Activated CD4-positive, alpha-beta T cell treated with anti-CD3 and anti-CD28 coated beads, Interleukin-2, amount 10 ng/mL, durations not matched to agents 7 days and 5 days (primary cell): ENCODE measurements at places on chromosomes 12 and 14. TPM values are rescaled to one million over a fixed set of nuclear protein-coding genes. Genes with fewer than 3 reads are reported as not detected.

DNA sequence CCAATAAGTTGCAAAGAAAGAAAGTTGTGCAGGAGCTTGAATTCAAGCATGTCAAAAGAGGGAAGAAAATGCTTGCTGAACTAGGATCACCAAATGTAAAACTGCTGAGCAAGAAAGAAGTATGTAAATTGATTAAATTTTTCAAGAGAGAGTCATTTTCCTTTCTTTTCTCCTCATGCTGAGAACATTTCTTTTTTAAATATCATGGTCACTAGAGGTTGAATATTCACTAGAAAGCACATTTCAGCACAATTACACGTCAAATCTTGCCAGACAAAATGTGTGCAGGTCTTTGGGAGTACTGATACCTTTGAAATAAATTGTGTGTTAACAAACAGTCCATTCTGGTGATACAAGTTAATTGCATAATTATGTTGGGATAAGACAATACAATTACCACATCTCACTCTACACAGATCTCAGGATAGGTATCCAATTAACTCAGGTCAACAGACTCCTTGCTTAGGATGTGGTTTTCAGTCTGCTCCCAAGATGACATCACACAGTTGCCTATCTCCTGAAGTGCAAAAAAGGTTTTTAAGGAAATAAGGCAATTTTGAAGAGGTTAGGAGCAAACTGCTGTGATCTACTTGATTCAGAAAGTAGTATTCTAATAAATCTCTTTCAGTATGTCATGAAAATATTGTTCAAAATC is 862.2 kb downstream of the RPS29 start:
- no peak for DNase-seq

- DNase-seq: no peak
These were observed 7.6 kb downstream of the EXOC3L4 start for GRCh38 chr14:103101963-103102688.

TMTC1 gene
- not detected for total RNA-seq

GRCh38 chr14:90491221-90491885 is 94.5 kb downstream of the CALM1 start:
- no peak for DNase-seq

DNA sequence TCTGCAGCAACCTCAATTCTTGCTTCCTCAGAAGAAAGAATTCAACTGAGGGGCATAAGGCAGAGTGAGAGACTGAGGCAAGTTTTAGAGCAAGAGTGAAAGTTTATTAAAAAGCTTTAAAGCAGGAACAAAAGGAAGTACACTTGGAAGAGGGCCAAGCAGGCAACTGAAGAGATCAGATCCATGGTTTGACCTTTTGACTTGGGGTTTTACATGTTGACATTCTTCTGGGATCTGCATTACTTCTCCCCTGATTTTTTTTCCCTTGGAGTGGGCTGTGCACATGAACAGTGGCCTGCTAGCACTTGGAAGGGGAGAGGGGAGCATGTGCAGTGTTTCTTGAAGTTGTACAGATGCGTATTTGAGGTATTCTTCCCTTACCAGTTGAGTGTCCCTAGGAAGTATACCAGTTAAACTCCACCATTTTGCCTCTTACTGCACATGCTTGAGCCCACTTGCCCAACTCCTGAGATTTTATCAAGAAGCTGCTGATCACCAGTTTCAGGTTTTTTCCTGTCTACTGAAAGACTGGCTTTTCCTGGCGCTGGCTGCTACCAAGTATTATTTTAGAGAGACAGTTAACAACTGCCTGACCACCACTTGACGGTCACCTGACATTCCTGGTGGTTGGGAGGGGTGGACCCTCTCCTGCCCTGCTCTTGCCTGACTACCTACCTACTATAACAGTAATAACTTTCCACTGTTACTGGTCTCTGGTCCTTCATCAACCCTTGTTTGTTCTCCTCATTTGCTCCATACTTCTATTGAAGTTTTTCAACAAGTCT is 26.0 kb upstream of the TMTC2 start:
- DNase-seq: no peak

DNA sequence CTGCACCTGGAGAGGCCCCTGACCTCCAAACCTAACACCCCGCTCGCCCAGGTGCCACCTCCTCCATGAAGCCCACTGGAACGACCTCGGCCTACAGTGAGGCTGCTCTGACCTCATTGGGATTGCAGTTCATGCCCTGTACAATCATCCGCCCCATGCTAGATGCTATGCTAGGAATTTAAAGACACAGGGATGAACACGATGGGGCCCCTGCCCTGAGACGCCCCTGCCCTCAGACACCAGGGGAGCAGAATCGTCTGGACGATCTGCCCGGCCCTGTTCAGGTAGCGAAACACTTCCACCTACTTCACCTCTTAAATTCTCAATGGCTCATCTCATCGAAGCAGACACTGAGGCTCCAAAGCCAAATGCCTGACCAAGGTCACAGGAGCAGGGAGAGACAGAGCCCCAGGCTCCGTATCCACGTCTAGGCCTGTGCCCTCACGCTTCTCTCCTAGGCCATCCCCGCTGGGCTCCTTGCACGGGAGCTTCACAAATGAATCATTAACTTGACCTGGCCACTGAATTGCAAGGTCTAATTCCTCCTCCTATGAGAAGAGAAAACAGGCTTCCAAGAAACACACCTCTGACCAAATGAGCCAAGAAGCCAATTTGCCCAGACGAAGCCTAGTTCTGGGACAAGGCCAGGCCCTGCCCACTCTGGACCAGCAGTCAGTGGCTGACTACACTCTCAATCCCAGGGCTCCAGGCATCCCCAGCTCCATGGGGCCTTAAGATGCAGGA is 35.2 kb downstream of the SCARB1 start:
- no peak for DNase-seq

COX8C gene
- not detected for total RNA-seq

OSGEP gene
- total RNA-seq: 58.5 TPM

GRCh38 chr12:46458500-46459102 is 86.0 kb upstream of the SLC38A2 start:
- no peak for DNase-seq

- no peak for DNase-seq
These were observed 810.8 kb upstream of the ATXN7L3B start for GRCh38 chr12:73726881-73727280.

DNA sequence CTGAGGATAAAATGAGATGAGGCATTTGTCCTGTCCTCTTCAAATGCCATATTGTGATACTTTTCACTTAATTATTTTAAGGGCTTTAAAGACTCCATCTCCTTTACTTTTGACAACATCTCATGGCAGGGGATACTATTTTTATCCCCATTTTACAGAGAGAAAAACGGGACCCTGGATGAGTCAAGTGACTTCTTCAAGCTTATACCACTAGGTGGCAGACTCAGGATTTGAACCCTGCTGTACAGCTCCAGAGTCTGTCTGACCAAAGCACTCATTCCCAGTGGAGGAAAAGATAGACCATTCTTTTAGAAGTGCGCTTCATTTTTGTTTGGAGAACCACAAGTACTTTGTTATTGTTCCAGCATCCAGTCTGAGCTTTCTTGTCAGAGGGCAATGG is 1.7 kb upstream of the SMOC1 start:
- DNase-seq: no peak

DNA sequence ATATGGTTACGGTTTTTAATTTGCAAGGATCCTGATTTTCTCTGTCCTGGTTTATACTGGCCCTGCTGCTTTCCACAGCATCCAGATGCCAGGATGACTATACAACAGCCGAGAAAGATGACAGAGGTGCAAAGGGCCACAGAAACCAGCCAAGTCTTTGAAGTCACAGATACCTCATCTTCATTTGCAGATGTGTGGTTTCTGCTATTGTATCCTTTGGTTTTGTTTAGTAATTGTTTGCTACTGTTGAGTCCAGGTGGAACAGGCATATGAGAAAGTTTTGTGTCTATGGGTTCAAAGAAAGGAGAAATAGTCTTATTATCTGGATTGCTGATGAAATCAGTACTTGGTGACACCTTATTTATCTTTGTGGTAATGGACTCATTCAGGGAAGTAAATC is 17.3 kb upstream of the KLHL42 start:
- DNase-seq: peak; percentile 22

- DNase-seq: no peak
These were observed 107.9 kb upstream of the GZMB start for GRCh38 chr14:24741871-24742270.

DNA sequence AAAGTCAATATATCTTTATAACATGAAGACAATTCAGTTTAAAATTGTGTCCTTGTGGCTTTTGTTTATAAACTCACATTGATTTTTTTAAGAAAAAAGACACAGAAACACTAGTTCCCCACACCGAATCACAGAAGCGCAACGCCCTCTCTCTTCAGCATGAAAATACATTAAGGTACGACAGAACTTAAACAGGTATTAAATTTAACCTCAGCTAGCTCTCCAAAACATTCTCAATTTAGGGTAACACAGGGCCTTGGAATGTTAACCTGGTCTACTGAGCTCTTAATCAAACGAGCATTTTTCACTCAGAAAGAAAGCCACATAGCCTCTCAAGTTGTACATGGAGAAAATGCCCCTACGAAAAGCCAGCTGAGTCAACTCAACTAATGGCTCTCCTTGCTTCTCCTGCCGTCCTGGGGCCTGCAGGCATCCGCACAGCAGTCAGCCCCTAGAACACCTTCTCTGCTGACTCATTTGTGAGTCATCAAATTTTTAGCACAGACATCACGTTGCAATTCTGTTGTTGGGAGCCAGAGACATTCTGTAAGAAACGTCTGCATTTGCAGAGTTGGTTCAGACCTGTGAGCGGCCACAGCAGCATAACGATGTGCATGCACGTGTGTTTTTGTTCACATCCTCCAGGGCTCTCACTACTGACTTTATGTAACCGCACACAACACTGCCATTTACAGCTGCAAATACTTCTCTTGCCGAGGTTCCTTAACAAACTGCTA is 141.6 kb downstream of the ITPR2 start:
- no peak for DNase-seq

WDHD1 gene
- total RNA-seq: 44.1 TPM

DNA sequence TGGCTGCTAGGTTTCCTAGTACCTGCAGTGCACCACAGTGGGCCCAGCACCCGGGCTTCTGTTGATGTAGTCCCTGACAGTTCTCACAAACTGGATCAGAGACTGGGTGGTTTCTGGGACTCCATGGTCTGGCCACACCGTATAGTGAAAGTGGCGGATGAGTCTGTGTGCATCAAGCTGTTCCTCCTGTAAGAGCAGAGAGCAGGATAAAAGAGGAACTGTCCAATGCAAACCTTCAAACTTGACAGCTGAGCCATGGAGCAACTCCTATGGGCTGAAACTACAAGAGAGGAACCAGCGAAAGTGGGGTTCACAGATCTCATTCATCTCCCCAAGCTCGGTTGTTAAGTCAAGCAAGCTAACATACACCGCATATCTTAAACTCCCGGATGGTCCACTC is 102.8 kb downstream of the PTPRB start:
- DNase-seq: no peak

ERP27 gene
- 11.3 TPM for total RNA-seq

GPR84 gene
- total RNA-seq: 0.33 TPM

AMHR2 gene
- total RNA-seq: not detected
